ENCODE measurements at places on chromosomes 4 and X.

DNA sequence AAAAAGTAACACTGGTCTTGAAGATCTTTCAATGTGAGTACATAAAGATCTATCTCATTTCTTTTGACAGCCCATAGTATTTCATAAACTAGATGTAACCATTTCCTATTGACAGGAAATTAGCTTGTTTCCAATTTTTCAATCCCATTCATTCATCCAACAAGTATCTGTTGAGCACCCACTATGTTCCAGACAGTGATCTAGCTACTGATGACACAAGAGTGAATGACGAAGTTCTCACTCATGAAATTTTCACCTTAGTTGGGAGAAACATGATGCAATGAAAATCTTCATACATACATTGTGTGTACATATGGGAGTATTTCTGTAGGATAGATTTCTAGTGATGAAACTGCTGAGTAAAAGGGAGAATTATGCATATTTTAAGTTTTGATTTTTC, 1.7 kb downstream of the CD38 start:
- no peak for DNase-seq

- no peak for DNase-seq
These were observed 326.3 kb downstream of the RAPGEF2 start for GRCh38 chr4:159428975-159429692.

GRCh38 chr4:127968586-127968985, 3.4 kb downstream of the ABHD18 start:
- DNase-seq, result no peak

GRCh38 chr4:72243641-72244040, 211.8 kb downstream of the NPFFR2 start:
- DNase-seq, result no peak

DNA sequence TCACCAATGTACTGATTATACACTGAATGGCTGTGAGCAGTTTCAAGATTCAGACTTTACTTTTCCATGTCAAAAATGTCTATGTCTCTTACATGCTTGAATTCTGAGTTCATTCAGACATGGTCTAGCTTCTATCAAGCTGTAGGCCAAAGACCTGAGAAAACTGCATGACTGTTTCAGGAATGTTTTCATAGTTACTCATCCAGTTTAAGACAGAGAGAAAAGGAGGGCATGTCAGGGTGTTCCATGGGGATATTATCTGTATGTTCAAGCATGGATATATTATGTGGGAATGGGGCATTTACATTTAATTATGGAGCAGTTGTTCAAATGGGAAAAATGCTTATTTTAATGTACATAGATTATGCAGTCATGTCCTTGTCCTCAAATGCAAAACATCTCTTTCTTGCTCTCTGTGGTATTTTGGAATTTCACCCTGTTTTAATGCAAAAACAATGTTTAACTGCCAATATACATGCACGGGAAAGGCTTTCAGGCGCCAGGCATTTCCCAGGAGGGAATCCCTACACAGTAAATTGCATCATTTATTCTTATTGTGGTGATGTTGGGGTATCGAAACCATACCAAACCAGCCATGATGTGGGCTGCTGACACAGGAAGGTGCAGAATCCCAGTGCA, 429.1 kb upstream of the INTU start:
- no peak for DNase-seq

DNA sequence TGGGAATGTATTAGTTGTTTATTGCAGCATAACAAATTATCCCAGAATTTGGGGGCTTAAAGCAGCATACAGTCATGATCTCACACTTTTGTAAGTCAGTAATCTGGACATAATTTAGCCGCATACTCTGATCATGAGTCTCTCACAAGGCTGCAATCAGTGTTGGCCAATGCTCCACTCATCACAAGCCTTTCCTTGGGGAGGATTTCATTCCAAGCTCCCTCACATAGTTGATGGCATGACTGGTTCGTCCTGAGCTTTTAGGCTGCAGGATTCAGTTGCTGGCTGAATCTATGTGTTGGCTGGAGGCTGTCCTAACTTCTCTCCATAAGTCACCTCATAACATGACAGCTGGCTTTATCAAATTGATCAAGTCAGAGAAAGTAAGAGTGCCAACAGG, 1568.6 kb upstream of the PCDH7 start:
- DNase-seq, result no peak

DNA sequence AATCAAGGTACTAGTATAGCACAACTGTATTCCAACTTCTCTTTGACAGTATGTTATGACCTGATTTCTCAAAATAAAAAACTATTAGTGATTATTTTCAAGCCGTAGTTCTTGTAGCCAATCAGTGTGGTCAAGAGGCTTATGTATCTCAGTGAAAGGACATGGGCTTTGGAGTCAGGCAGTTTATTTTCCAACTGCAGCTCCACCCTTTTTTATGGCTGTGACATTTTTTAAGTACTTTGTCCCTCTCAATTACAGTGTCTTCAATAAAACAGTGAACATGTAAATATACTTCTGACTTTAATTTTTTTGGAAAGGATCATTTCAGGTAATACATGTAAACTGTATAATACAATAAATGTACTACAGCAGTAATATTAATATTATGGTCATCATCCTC, 30.0 kb downstream of the HTN1 start:
- no peak for DNase-seq

GRCh38 chr4:102586002-102586643, 85.0 kb downstream of the NFKB1 start:
- DNase-seq, result no peak

Measured in colonic mucosa (tissue), 4 donors.